ENCODE measurements at places on chromosomes 7 and 10.
A peak's percentile ranks its signal among the peaks of the same experiment; 100 is the strongest.

DNA sequence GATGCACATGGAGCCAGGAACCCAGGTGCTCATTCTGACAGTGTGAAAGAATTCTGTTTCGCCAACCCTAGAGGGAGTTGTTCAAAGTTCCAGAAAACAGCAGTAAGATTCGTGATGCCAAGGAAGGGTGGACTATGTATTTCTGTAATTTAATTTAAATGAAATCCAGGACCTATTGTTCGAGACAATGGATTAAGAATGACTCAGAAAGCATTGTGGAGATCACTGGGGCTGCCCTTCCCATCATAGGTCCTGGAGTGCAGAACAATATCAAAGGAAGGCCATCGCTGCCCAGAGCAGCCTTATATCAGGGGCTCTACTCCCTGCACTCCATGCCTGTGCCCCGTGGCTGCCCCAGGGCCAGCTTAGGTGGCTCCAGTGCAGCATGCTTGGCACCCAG, 32.1 kb upstream of the CALD1 start:
- H3K27ac ChIP-seq = no peak overlapping the region
- no peaks in the 10 kb centered on the region for H3K36me3 ChIP-seq
- no peak overlapping the region for H3K4me3 ChIP-seq
- H3K4me1 ChIP-seq = no peaks in the 10 kb centered on the region
- no peak for DNase-seq

GRCh38 chr10:3231951-3232730, 59.6 kb upstream of the PITRM1 start:
- no peaks in the 10 kb centered on the region for H3K27me3 ChIP-seq
- H3K36me3 ChIP-seq = no peaks in the 10 kb centered on the region
- peak; percentile 57 for DNase-seq
- H3K4me1 ChIP-seq = peaks cover 8% of the 10 kb centered on the region
- peak overlapping the region; percentile 44 for H3K27ac ChIP-seq

DNA sequence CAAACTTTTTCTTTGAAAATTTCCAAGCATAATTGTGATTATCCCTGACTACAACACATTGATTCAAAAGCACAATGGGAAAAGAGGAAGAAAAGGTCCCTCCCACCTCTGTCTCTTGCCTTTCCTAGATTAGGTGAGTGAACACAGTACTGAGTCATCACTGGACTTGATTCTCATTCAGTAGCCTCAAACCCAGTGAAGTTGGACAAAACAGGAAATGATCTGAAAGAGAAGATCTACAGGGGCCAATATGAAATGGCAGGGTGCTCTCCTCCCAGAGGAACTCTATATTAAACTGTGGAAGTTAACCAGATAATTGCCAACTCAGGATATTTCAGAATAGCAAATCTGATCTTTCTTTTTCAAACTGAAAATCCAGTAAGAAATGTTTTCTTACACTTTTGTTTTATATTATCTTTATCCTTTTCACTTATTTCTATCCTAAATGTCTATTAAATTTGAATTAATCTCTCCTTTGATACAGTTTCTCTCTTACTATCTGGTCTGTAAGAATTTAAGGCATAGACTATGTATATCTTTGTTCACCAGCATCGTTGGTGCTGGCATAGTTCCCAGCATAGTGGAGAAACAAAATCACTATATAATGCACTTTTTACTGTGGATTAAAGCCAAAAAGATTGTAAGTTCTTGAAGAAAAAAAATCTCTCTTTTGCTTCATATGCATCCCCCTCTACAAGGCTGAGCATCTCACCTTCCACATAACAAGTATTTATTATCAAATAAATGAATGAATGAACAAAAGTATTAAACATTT, 41.4 kb upstream of the IKZF1 start:
- no peak overlapping the region for H3K27ac ChIP-seq
- no peak for DNase-seq
- no peaks in the 10 kb centered on the region for H3K4me1 ChIP-seq
- H3K36me3 ChIP-seq = no peaks in the 10 kb centered on the region

DNA sequence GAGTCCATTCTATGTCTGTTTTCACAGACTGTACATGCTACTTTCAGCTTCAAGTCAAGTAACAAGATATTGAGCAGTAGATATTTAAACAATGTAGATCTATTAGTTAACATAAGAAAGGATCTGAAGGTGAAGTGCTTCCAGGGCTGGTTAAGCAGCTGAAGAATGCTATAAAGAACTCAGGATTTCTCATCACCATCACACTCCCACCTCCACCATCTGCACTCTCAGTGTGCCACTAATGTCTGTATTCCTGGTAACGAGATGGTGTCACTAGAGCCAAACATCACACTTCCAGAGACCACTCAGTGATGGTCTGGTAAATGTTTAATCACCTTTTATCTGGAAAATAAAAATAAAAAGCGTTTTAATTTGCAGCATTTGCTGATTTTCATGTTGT, 224.0 kb upstream of the FERD3L start:
- H3K4me3 ChIP-seq = no peak overlapping the region
- DNase-seq = no peak
- no peaks in the 10 kb centered on the region for H3K4me1 ChIP-seq
- H3K27ac ChIP-seq = no peak overlapping the region
- H3K36me3 ChIP-seq = no peaks in the 10 kb centered on the region

GRCh38 chr10:111996103-111996502, 187.5 kb downstream of the GPAM start:
- no peak overlapping the region for H3K4me3 ChIP-seq
- no peaks in the 10 kb centered on the region for H3K27me3 ChIP-seq
- no peaks in the 10 kb centered on the region for H3K4me1 ChIP-seq
- no peaks in the 10 kb centered on the region for H3K36me3 ChIP-seq

DNA sequence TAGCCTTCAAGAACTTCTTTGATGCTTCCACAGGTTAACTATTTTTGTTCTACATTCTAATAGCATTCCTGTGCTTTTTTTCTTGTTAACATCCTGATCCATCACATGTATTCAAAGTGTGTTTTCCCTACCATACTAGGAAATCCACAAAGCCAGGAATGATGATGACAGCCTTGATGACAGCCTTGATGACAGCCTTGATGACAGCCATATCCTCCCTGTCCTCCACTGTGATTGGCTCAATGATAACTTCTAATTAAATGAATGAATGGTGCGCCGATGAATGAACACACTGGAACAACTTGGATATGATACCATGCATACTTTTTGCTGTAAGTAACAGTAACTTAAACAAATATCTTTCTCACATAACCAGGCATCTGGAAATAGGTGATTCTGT, 8.3 kb upstream of the TACR2 start:
- DNase-seq = no peak
- H3K27ac ChIP-seq = no peak overlapping the region
- no peak overlapping the region for H3K4me3 ChIP-seq
- no peaks in the 10 kb centered on the region for H3K4me1 ChIP-seq
- H3K36me3 ChIP-seq = no peaks in the 10 kb centered on the region

DNA sequence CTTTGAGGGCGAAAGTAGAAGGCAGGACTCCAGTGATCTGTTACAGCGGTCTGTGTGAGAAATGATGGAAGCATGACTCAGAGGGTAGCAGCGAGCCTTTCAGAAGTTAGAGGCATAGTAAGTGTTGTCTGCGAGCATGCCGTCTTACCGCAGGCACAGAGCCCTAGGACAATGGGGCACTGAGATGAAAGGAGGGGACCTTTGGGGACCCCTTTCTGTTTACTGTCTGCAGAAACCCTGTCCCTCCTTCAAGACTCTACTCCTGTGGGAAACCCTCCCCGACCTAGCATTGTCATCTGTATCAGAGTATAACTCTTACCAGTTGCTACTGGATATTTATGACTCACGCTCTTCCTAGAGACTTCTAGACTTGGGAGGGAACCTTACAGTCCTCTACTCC, 87.2 kb upstream of the AGK start:
- DNase-seq = no peak
- no peaks in the 10 kb centered on the region for H3K36me3 ChIP-seq
- H3K27ac ChIP-seq = no peak overlapping the region

DNA sequence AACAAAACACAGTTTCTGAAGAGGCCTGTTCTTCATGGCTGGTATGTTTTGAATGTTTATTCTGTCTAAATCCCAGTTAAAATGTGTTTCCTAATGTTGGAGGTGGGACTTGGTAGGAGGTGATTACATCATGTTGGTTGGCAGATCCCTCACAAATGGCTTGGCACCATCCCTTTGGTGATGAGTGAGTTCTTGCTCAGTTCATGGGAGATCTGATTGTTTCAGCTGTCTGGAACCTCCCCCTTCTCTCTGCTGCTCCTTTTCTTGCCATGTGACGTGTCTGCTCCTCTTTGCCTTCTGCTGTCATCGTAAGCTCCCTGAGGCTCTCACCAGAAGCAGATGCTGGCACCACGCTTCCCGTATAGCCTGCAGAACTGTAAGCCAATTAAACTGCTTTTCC, 383.6 kb upstream of the TPK1 start:
- no peaks in the 10 kb centered on the region for H3K27me3 ChIP-seq
- no peaks in the 10 kb centered on the region for H3K36me3 ChIP-seq
- no peak overlapping the region for H3K4me3 ChIP-seq
- no peaks in the 10 kb centered on the region for H3K4me1 ChIP-seq
- H3K27ac ChIP-seq = no peak overlapping the region

DNA sequence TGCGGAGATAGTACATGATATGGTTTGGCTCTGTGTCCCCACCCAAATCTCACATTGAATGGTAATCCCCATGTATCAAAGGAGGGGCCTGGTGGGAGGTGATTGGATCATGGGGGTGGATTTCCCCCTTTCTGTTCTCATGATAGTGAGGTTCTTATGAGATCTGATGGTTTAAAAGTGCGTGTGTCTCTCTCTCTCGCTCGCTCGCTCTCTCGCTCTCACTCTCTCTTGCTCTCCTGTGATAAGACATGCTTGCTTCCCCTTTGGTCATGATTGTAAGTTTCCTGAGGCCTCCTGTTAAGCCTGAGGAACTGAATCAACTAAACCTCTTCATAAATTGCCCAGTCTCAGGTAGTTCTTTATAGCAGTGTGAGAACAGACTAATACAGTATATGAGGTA, 171.9 kb downstream of the NSUN6 start:
- no peak for DNase-seq
- H3K27ac ChIP-seq = no peak overlapping the region
- H3K4me3 ChIP-seq = no peak overlapping the region
- no peaks in the 10 kb centered on the region for H3K27me3 ChIP-seq

GRCh38 chr10:11235771-11236170, 218.1 kb downstream of the CELF2 start:
- peaks cover 46% of the 10 kb centered on the region for H3K4me1 ChIP-seq
- DNase-seq = no peak
- no peaks in the 10 kb centered on the region for H3K36me3 ChIP-seq
- no peaks in the 10 kb centered on the region for H3K27me3 ChIP-seq
- H3K27ac ChIP-seq = no peak overlapping the region

DNA sequence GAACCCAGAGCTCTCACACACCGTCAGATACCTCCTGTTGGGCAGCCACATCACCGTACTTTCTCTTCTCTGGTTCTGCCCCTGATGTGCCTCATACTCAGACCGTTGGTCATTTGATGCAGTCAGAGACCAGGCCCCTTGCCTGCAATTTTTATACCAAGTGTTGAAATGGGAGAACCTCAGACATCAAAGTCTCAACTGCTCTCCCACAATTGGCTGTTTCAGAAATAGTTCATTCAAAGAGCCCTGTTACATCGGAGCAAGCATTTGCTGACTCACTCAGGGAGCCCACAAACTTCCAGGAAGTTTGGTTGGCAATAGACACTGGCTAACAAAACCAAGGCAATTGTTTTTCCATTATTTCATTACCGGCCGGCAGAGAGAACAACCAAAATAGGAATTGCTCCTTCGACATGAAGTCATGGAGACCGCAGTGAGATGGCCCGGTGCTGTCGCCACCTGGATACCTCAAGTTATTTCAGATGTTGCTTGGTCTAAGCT, 33.5 kb upstream of the ADAM12 start:
- H3K27ac ChIP-seq = no peak overlapping the region
- no peak for DNase-seq
- H3K27me3 ChIP-seq = no peaks in the 10 kb centered on the region
- no peak overlapping the region for H3K4me3 ChIP-seq

GRCh38 chr10:59872892-59873463, 33.4 kb downstream of the CCDC6 start:
- no peaks in the 10 kb centered on the region for H3K27me3 ChIP-seq
- H3K4me1 ChIP-seq = no peaks in the 10 kb centered on the region
- H3K4me3 ChIP-seq = no peak overlapping the region

GRCh38 chr10:61895898-61896600, 5.5 kb upstream of the ARID5B start:
- H3K4me1 ChIP-seq = peaks cover 7% of the 10 kb centered on the region
- no peaks in the 10 kb centered on the region for H3K27me3 ChIP-seq
- DNase-seq = no peak
- H3K4me3 ChIP-seq = no peak overlapping the region
- no peak overlapping the region for H3K27ac ChIP-seq

GRCh38 chr7:113915956-113916355, 2.9 kb downstream of the PPP1R3A start:
- H3K27me3 ChIP-seq = no peaks in the 10 kb centered on the region
- H3K27ac ChIP-seq = no peak overlapping the region
- H3K4me1 ChIP-seq = no peaks in the 10 kb centered on the region
- no peak for DNase-seq
- no peak overlapping the region for H3K4me3 ChIP-seq

GRCh38 chr7:148521271-148521670, 69.3 kb upstream of the C7orf33 start:
- no peak overlapping the region for H3K4me3 ChIP-seq
- H3K27ac ChIP-seq = no peak overlapping the region
- no peaks in the 10 kb centered on the region for H3K4me1 ChIP-seq
- DNase-seq = no peak

DNA sequence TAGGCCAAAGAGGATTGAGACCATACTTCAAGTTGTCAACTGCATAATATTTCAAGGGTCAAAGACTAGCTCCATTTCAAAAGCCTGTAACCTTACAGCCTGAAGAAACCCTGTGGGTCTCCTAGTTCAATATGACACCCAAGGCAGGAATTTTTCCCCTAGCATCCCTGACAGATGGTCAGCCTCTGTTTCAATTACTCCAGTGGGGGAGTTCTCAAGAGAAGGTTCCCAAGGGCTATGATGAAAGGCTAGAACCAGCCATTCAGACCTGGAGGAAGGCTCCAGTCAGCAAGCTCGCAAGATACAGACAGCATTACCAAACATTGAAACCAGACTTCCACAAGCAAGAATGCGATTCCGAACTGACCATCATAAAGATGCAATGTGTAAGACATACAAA, 1.6 kb downstream of the HTR7 start:
- H3K4me1 ChIP-seq = peaks cover 22% of the 10 kb centered on the region
- no peak for DNase-seq
- H3K36me3 ChIP-seq = no peaks in the 10 kb centered on the region
- no peak overlapping the region for H3K4me3 ChIP-seq
- no peak overlapping the region for H3K27ac ChIP-seq

DNA sequence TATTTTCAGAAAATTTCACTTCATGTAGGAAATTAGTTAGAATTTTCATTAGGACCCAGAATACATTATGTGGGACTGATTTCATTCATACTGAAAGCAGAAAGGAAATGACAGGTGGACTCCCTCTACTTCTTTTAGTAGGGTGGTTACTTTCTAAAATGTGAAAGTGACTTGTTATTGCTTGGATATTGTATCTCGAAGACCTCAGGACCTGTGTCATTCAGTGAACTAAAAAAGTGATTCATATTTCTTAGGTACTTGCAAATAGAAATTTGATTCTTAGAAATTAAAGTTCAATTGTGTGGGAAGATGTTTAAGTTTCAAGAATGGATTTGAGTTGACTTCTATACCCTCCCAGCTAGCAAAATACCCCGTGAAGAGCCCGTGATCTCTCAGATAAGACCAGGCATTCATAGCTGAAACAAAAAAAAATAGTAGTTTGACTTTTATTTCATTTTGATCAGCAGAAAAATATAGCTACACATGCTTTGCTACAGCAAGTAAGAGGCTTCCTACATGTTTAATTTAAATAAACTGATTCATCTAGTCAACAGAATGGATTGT, 1037.1 kb downstream of the GATA3 start:
- no peaks in the 10 kb centered on the region for H3K36me3 ChIP-seq
- H3K27me3 ChIP-seq = no peaks in the 10 kb centered on the region
- H3K4me3 ChIP-seq = no peak overlapping the region
- H3K4me1 ChIP-seq = no peaks in the 10 kb centered on the region
- DNase-seq = no peak

Data from tibial nerve (tissue), 4 donors.